Right lobe of liver (tissue), 6 donors: ENCODE measurements at places on chromosomes 3 and 15.

GRCh38 chr15:45588219-45588875 is 1.2 kb downstream of the BLOC1S6 start:
- DNase-seq: no peak

- no peak for DNase-seq
Observed at GRCh38 chr3:132550579-132551305, 46.3 kb upstream of the ACKR4 start.

DNA sequence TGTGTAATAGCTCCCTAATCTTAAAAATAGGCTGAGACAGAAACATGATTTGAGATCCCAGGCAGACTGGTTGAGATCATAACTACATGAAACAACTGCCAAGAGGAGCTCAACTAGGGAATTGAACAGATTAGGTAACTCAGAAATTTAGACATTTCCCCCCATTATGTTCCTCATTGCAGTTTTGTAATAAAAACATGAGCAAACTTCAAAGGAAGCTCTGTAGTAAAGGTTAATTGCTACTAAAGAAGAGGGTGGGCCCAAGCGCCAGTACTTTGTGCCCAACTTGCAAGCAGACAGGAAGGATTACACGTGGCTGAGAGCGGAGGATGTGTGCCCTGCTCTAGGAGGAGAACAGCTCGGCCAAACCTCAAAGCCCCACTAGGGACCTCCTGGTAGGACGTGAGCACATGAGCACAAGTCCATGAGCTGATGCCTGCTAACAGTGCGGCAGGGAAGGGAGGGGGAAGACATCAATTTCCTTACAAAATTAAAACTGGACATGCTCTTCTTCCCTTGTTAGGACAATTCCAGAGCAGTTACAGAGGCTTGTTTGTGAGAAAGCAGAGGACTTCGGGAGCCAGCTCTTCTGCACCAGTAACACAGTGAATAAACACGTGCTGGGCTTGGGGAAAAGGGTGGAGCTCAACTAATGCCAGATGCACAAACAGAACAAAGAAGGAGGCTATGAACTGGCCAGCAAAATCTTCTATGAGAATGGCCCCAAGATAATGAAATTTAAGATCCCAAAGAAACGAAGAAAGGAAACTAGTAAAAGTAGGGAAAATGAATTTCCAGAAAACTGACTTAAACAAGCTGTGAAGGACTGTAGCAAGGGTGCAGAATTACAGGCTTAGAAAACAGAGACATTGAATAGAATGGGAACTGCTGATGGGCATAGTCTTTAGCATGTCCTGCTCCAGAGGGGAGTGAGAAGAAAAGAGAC is 275.5 kb downstream of the MECOM start:
- peak; percentile 42 for DNase-seq

DNA sequence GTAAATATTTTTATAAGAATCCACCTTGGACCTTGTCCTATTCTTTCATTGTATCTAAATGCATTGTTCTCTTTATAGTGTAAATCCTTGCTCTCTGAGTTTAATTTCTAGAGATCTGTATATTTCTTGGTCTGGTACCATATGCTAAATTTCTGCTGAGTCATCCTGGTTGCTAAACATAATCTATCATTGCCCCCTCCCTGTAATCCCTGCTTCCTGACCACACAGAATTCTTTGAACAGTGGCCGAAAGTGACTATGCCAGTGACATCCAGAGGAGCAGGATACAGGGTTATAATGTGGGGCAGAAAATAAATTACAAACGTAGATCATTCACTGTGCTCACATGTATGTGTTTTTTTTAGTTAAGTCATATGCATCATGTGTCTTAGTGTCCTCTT is 143.1 kb downstream of the DIPK2A start:
- DNase-seq: no peak

GRCh38 chr15:62099094-62099601 is 32.4 kb downstream of the C2CD4A start:
- no peak for DNase-seq

GRCh38 chr3:131608741-131609140 is 106.0 kb upstream of the MRPL3 start:
- no peak for DNase-seq

DNA sequence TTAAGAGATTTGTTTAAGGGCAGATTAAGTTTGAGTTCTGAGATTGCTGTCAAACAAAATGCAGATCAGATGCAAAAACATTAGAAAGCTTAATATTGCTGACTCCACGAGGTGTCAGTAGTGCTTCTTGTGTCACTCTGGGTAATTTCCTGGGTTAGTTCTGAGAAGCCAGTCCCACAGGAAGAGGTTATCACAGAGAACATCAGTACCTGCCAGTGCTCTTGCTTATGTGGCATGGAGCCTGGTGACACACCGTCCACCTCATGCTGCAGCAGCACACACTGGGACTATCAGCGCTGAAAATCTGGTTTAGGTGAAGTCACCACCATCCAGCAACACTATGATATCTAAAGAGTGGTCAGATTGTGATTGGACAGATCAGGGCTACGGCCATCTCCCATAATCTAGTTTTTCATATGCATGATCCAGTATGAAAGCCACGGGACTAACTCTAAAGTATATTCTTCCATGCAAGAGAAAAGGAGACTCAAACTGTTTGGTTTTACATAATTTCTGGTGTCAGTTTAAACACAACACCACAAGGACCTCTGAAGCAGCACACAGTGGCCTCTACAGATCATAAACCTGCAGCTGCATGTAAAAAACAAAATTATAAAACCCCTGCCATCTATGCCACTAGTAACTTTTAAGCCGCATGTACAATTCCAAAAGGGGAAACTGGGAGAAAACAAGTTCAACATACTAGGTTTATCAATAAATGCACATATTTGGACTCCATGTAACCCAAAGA is 36.1 kb upstream of the MYO5C start:
- no peak for DNase-seq

DNA sequence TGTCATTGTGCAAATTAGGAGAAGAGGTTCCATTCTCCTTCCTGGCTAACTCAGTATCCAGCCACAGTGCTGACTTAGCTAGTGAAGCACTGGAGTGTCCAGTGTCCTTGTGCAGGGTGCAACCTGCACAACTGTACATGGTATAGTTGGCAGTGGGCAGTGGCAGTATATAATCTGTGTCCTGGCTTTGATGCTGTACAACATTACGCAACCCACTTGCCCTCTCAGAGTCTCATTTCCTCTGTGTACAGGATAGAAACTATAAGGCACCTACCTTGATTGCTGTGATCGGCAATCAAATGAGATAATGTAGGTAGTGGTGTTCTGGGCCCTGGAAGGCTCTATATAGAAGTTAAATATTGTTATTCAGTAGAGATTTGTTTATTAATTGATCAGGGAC is 333.6 kb downstream of the CLSTN2 start:
- no peak for DNase-seq

DNA sequence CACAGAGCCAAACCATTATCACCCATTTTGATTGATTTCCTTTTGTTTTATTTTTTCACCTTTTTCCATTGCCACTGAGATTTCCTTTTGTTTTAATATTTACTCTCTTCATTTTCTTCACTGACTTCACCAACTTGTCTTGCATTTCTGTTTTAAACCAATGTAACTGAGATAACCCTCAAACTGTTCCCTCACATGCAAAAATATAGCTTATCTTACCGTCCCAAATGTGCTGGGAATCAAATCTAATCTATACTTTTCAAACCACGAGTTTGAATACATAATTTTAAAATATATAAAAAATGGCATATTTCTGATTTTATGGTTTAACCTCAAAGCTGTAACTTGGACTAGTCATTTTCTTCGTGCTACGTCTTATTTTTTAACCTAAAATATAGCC is 143.8 kb downstream of the PLD1 start:
- DNase-seq: no peak

DNA sequence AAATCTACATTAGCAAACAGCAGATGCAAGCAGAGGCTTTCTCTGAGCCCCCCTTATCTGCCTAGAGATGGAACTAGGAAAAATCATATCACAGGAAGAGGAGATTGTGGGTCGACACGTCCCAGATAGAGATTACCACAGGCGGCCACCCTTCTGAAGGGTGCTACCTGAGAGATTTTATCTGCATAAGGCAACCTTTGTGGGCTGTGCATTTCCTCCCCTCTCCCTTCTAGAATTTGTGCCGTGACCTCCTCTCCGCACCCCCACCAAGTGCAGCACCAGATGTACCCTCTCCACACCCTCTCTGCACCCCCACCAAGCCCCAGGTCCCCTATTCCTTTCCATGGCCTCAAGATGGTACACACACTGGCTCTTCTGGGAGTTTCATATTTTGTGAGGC is 27.4 kb downstream of the METTL6 start:
- DNase-seq: no peak

DNA sequence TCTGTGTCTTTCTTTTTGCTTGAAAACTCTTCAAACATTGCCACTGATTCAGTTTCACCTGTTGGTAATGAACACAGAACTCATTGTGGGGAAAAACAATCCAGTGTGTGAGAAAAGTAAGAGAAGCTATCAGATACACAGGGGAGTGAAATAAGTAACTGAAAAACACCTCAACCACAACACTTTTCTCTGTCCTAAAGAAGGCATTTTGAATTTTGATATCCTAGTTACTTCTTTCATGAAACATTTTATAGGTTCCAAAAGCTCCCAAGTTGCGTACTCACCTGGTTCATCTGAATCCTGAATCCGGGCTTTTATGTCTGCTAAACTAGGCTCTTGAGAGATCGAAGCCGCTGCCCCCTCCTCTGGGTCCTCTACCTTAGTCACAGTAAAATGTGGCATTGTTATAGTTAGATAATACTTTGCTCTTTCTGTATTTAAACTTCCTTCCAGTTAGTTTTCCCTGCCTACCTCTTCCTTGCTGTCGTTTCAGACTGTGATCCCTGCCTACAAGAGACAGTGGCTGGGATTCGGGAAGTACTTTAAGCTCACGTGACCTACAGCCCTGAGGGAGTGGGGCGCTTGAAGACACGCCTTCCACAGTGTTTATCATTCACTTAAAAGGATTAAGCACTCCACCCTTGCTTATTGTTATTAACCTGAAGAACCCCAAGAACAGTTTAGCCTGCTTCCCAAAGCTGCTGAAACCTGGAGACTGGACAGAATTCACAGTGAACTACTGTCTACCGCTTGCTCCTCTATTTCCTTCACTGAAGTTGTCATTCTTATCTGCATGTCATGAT is 19.1 kb downstream of the SLC12A6 start:
- DNase-seq: peak; percentile 57

DNA sequence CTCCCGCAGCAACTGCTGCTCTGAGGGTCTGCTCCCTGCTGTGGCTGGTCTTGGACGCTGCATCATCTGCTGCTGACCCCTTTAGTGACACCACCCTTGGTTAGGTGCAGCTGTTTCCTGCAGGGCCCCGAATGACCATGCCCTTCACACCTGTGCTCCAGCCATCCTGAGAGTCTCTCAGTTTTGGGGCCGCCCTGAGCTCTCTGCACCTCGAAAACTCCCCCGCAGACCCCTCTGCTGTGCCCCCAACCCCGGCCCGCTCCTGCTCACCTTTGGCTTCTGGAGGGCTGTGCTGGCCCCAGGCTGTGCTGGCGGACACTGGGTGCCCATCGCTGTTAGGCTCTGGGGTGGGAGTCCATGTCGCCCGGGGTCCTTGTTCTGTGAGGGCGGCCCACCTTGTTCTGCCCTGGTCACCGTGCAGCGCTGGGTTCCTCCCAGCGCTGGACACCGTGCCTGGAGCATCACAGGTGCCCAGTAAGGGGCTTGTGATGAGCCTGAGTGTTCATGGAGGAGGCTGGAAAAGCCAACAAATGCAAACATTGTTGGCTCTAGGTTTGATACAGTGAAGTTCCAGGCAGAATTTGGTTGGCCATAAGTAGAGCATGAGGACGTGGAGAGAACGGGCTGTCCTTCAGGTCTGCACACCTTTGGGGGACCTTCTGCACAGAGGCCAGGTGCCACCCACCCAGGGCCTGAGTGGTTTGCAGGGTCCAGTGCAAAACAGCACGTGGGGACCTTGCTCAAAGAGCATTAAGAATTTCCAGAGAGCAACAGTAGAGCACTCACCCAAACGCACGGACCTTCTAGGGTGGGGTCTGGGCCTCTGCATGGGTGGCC is 12.3 kb downstream of the ABTB1 start:
- DNase-seq: peak; percentile 42
